Stimulated activated CD4-positive, alpha-beta T cell treated with anti-CD3 and anti-CD28 coated beads, Interleukin-15, amount 100 ng/mL, for 48 hours (primary cell): ENCODE measurements at places on chromosomes 6 and 20.

- no peak for DNase-seq
Observed at GRCh38 chr20:48015141-48015910, 230.0 kb upstream of the SULF2 start.

- DNase-seq = no peak
Observed at GRCh38 chr6:146312608-146313007, 231.0 kb upstream of the RAB32 start.

- no peak for DNase-seq
Observed at GRCh38 chr20:12207875-12208274, 290.2 kb downstream of the BTBD3 start.

DNA sequence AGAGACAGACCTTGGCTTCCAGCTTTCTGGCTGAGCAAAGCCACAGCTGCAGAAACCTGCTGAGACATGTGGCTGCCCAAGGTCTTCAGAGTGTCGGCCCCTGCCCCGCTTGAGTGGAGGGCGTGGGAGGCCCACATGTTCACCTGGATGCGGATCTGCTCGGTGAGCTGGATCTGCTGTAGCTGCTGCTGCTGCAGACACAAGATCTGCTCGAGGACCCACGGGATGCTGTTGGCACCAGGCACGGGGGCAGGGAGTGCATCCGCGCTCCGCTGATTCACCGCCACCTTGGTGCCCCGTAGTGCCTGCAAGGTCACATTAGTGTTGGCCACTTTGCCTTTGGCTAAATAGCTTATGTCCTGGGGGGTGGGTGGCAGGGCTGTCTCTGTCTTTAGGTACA lies 10.7 kb downstream of the SALL4 start:
- no peak for DNase-seq

- DNase-seq = no peak
Observed at GRCh38 chr20:25046181-25046641, 11.7 kb downstream of the ACSS1 start.

GRCh38 chr6:158970640-158971275 lies 29.2 kb downstream of the RSPH3 start:
- DNase-seq = no peak

DNA sequence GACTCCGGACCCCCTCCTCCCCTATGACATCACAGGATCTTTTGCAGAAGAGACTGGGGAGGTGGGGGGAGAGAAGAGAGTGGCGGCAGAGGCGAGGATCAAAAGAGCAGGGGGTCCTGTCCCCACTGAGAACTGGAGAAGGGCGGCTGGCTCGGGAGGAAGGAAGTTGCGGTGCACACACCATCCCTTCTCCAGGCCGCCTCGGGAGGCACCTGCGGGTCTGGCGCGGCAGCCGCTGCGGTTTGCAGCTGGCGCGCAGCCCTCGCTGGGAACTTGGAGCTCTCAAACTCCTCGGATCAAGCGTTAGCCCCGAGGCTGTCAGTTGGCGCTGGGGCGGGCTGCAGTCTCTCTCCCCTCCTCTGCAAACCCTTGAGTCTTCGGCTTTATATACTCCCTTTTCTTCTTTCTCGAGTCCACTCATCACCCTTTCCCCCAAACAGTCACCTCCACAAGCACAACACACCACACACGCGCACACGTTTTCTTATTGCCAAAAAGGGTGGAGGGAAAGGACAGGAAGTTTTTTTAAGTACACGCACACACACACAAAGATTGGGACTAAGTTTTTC lies 180.7 kb downstream of the TBXT start:
- no peak for DNase-seq

GRCh38 chr20:57902473-57902872 lies 192.7 kb upstream of the PMEPA1 start:
- no peak for DNase-seq

DNA sequence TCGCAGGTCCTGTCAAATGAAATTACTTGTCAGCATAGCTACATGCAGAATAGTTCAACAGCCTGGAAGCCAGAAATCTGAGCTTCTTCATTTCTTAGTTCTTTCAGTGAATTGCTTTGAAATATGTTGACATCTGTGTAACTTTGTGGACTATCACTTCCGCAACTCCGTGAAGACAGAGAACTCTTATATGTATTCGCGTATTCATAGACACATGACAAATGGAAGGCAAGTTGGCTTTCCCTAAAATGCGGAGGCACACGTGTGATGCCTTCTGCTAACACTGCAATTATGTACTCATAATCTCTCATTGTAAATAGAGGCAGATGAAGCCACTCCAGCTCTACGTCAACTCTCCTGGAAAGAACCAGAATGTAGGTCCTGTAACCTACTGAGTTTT lies 701.5 kb downstream of the PRKN start:
- DNase-seq = no peak

- DNase-seq = no peak
Observed at GRCh38 chr6:132461958-132462357, 51.0 kb downstream of the STX7 start.

DNA sequence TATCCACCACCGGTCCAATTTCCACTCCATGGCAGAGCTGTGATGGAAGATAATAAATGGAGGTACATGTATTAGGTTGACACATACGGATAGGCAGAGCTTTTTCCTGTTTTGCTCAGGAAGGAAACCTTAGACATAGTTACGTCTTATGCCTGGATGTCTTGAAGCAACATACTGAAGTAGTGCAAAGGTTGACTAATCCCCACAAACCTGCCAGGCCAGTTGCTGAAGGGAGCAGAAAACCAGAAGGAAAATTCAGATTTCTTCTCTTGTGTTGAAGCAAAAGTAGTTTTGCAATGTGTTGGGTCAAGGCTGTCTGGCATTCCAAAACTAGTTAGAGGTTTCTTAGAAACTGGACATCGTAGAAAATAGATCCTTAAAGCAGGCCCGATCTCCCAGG lies 68.7 kb downstream of the PHACTR1 start:
- no peak for DNase-seq

DNA sequence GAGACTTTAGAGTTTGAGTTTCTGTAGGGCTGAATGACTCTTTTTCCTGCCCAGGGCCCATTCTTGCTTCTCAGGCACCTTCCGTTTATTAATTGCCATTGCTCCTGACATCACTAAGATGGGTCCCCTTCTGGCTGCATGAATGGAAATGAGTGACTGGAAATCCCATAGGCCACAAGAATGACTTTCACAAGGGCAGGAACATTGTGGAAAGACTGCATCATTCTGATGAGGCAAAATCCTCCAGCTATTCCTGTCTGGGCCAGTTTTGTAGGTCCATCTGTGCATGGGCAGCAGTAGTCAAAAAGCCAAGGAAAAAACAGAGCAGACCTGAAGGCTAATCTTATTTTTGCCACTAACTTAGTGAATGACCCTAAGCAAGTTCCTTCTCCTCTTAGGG lies 19.3 kb downstream of the TMEM74B start:
- DNase-seq = no peak

DNA sequence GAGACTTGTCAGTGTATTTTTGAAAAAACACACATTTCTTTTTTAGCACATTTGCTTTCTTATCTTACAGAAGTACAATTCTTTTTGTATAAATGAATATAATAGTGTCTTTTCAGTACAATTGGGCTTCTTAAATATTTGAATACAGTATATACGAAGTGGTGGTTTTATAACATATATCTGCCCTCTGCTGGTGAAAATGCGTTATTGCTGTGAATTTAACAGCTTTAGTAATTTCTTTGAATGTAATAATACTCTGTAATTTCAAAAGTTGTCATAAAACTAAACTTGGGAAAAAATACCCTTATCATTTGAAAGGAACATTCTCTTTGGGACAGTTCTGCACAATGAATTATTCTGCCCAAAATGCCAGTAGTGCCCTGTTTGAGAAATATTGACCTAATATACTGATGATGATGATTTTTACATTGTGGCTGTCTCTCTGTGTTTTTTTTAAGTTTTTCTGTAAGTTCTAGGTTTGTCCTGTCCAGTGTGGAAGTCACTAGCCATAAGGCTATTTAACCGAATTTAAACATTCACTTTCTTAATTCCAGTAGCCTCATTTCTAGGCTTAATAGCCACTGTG lies 19.0 kb downstream of the SMAP1 start:
- DNase-seq = no peak

DNA sequence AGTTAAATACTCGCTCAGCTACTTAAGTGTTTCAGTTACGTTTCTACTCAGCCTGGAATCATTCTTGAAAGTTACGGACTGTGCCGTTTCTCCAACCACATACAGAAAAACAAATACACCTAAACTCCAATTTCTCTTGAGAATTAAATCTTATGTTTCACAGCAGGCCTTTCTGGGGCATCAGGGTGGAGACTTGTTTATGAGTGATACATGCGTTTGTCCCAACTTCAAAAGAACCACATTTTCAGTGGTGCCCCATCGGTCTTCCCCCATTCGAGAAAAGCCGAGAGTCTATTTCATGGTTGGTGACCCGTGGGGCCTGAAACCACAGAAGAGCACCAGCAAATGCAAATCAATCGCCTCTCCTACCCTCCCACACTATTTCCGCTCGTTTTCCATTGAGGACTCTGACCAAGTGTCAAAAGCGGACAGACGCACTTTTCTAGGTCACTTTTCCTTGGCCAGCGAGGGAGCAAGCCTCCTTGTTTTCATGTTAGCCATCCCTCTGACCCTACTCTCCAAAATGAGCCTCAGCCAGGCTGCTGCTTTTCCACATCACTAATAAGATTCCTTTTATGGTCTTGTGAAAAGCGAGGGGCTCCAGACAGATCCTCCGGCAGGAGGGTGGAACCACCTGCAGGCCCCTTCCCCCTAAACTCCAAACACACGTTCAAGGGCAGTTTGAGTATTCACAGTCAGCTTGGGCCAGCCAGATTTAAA lies 3.1 kb downstream of the JAG1 start:
- DNase-seq = no peak

DNA sequence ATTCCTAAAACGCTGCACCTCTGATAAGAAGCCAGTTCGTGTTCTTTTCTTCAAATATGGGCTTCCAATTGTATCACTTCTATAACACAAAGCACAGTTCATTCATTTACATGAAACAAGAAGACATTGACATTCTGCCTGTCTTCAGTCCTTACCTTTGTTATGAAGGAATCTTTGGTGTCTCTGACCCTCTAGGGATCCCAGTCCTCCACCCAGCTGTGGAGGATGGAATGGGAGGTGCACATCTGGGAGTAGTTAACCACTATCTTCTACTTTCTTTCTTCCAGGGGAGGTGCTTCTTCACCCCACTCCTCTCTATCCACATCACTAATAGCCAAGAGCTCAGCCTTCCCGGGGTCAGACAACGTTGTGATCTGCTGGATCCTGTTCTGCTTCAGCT lies 233.4 kb downstream of the CDC5L start:
- no peak for DNase-seq

DNA sequence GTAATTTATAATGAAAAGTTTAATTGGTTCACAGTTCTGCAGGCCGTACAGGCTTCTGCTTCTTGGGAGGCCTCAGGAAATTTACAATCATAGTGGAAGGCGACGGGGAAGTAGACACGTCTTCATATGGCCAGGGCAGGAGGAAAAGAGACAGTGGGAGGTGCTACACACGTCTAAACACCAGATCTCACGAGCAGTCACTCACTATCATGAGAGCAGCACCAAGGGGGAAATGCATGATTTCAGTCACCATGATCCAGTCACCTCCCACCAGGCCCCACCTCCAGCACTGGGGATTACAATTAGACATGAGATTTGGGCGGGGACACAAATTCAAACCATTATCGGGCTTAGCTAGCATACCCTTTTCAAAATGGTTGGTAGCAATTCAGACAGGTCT lies 41.2 kb downstream of the EIF2S2 start:
- DNase-seq = no peak

GRCh38 chr20:32792731-32793458 lies 26.9 kb upstream of the MAPRE1 start:
- DNase-seq = no peak

- DNase-seq = no peak
Observed at GRCh38 chr6:134925800-134926199, 24.1 kb downstream of the ALDH8A1 start.

- no peak for DNase-seq
Observed at GRCh38 chr6:81624453-81624852, 128.0 kb downstream of the TENT5A start.

DNA sequence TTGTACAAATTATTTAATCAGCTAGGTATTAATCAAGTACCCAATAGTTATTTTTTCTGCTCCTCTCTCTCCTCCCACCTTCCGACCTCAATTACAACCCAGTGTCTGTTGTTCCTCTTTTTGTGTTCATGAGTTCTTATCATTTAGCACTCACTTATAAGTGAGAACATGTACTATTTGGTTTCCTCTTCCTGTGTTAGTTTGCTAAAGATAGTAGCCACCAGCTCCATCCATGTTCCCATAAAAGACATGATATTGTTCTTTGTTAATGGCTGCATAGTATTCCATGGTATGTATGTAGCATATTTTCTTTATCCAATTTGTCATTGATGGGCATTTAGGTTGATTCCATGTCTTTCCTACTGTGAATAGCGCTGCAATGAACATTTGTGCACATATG lies 652.8 kb upstream of the CITED2 start:
- DNase-seq = no peak

DNA sequence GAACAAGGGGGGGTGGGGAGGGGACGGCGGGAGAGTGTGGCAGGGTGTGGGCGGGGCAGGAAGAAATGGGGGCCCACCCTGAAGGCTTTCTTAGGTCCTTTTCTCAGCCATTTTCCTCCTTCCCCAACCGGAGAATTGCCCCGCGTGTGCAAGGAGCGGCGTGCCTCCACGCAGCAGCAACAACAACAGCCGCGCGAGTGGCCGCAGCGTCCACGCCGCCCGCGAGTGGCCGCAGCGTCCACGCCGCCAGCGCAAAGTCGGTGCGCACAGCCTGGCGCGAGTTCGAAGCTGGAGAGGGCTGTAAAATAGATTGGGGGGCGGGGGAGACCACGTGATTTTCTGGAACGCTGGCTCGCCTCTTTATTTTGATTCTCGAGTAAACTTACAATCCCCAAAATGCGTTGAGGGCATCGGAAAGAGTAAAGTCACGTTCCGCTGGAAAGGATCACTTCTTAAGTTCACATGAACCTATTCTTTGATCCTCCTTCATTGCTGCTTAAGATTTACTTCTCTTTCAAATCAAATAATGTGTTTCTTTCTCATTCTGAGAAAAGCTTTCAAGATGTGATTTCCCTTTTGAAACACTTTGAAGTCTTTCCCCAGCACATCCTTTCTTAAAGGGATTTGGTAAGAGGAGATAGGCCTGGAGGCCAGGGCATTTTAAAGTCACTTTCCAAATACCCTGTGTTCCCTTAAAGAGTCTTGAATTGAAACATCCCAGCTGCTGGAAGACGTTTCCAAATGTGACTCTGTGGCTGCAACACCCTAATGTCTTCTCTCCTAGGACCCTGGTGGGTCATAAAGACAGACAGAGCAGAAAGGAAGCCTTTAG lies 66.7 kb upstream of the ZNF217 start:
- peak; percentile 38 for DNase-seq
